ENCODE measurements at places on chromosomes 13 and 19.

DNA sequence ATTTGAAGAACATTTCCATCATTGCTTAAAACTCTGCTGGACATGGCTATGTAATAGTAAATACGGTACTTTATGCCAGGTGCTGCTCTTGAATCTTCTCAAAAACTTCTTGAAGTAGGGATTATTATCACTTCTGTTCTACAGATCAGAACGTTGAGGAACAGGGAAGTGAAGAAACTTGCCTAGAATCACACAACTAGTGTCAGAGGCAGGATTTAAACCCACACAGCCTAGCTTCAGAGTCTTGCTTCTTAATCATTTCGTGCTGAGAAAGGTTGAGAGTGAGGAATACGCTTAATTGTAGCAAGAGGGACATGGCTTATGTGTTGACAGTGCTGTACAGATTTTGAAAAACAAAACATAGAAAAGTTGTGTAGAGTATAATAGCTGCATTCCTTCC is 13.5 kb downstream of the TM9SF2 start:
- no peak for DNase-seq

DNA sequence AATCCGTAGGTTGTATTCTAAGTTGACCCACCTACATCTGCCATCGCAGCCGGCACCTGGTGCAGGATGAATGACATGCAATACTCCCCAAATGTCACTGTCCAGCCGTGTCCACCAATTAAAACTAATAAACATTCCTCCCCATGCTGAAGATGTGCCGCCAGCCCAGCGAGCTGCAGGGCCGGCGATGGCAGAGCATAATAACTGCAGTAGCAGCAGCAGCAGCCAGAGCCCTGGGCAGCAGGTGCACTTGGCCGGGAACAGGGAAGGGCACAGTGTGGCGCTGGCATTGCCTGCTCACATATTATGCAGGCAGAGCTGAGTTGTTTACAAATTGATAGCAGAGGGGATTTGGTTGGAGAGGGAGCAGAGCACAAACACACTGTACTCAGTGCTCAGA is 754.9 kb downstream of the OLFM4 start:
- DNase-seq: no peak

DNA sequence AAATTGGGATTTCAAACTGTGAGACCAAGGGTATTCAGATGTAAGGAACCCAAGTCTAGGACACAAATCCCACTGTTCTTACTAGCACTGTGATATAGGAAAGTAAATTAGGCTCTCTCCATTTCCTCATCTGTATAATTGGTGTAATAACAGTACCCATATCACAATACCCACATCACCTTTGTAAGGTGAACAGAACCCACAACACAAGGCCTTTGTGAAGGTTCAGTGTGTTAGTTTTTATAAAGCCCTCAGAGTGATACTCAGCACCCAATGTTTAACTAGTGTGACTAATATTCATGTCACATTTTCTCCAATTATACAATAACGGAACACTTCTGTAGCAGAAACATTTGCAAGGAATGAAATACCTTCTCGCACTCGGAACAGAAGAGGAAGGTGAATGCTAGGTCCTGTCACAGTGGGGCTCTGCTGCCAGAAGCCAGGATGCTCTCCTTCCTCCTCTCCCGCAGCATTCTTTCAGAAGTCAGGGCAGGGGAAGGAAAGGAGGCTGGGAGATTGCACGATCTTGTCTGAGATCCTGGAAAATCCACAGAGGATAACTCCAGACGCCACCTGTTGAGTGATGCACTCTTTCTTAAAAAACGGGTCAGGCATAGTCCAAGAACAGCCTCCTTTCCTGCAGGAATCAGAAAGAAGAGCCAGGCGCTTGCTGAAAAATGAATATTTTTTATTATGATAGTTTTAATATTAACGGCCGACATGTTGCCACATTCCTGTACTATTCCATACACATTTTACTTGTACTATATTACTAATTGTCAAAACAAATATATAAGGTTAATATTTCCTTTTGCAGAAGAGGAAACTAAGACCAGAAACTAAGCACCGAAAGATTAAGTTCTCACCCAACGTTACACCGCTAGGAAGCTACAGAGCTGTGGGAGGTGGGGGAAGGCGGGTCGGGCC is 762 bp downstream of the ZNF45 start:
- no peak for DNase-seq

DNA sequence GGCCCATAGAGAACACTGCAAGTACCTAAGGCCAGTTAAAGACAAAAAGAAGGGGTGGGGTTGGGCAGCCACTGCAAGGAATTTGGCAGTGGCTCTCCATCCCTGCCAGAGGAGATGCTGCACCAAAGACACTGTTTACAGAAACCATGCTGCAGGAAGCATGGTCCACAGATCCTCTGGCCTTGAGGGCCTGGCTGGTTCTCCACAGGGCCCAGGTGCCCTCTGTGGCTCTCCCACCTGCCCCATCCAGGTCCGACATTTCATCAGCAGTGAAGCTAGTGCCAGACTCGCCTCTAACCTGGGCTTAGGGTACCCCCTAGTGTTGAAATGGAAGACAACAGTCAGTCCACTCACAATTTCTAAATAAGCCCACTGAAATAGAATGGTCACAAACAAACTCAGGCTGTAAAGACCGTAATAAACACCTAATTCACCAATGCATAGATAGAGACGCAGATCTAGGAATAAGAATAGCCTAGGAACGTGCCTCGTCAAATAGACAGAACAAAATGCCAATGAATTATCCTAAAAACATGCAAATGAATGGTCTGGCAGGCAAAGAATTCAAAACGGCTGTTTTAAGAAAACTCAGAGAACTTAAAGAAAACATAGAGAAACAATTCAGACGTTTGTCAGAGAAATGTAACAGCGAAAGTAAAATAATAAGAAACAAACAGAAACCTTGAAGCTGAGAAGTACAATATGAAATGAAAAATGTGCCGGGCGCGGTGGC is 23.3 kb downstream of the LYPD4 start:
- DNase-seq: peak; percentile 26

DNA sequence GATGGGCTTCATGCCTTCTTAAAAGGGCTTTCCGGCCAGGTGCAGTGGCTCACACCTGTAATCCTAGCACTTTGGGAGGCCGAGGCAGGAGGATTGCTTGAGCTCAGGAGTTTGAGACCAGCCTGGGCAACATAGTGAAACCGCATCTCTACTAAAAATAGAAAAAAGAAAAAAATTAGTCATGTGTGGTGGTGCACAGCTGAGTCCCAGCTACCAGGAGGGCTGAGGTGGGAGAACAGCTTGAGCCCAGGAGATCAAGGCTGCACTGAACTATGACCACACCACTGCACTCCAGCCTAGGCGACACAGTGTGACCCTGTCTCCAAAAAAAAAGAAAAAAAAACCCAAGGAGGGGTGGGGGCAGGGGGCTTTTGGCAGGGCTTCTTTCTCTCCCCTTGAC is 7.2 kb downstream of the CARS2 start:
- DNase-seq: no peak

GRCh38 chr19:16095071-16095571 is 16.6 kb upstream of the RAB8A start:
- DNase-seq: no peak

- no peak for DNase-seq
These were observed 617.2 kb downstream of the PCDH9 start for GRCh38 chr13:66612983-66613382.

- DNase-seq: no peak
These were observed 365.5 kb downstream of the UQCRFS1 start for GRCh38 chr19:28847468-28847867.

DNA sequence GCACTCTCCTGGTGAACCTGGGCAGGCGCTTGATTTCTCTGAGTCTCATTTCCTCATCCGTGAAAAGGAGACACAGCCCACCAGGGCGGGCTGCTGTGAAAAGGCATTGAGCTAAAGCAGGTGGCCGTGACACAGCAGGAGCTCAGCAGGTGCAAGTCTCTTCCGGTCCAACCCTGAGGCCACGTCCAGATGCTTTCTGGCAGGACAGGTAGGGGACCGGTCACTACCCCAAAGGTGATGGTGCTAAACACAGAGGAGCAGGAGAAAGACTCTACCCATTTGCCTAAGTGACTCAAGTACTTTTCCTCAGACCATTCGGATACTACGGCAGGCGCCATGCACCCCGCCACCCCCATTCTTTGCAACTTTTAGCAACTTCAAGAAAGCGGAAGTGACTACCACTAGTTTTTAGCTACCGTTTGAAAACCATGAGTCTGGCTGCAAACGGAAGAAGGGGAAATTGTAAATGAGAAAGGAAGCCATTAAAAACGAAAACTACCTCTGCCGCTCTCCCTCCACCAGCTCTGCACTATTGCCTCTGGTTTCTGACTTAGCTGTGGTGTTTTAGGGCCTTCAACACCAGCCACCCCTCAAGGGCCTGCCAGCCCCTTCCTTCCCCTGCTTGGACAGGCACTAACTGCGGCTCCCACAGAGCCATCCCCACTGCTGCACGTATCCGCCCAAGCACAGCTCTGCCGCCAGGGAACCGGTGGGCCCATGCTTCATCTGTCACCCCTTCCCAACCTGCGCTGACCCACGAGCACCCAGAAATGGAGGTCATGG is 4.8 kb downstream of the PPP6R1 start:
- DNase-seq: no peak

GRCh38 chr13:76764429-76764828 is 121.8 kb downstream of the KCTD12 start:
- DNase-seq: no peak

- DNase-seq: no peak
These were observed 13.8 kb upstream of the MEIS3 start for GRCh38 chr19:47433121-47433520.

GRCh38 chr19:35899547-35900214 is 659 bp downstream of the NFKBID start:
- peak; percentile 77 for DNase-seq

DNA sequence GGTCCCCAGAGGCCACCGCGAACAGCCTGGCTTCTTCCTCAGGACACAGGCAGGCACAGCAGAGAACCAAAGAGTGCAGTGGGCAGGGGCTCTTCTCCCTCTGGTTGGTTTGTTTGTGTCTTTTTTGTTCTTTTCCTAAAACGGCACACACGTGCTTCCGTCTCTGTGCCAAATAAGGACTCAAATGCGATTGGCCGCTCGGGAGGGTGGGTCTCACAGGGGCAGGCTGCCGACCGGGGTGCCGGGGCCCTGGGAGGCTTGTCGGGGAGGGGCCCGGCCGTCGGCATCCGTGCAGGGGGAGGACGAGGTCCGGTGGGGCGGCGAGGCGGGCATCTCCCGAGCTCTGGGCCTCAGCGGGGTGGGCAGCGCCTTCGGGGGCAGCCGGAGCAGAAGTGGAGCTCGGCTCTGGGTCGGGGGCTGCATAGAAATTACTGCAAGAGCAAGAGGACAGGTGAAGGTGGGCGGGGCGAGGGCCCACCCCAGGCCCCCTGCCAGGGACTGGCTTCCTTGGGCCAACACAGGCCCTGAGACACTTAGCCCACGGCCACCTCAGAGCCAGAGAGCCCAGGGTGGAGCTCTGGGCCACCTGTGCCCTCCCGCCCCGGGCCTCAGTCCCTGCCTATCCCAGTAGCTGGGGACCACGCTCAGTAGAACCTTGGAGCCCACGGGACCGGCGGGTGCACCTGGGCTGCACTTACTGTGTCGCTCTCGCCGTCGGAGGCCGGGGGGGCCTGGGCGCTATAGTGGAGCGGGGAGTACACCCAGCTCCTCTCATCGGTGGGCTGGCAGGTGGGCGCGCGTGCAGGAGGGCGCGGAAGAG is 6.4 kb upstream of the CACTIN start:
- DNase-seq: no peak

DNA sequence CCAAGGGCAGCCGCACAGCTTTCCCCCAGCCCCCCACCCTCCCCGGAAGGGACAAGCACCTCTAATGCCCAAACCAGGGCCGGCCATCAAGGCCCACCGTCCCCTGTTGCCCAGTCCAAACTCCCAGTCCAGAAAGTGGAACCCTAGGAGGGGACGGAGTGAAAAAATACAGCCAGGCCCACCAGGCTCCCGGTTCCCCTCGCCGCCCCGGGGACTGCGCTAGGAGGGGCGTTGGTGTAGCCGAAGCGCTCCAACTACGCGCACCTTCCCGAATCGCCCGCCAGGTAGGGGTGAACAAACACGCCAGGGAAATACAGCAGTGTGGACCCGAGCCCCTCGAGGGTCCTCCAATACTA is 1.3 kb downstream of the KLF16 start:
- no peak for DNase-seq

DNA sequence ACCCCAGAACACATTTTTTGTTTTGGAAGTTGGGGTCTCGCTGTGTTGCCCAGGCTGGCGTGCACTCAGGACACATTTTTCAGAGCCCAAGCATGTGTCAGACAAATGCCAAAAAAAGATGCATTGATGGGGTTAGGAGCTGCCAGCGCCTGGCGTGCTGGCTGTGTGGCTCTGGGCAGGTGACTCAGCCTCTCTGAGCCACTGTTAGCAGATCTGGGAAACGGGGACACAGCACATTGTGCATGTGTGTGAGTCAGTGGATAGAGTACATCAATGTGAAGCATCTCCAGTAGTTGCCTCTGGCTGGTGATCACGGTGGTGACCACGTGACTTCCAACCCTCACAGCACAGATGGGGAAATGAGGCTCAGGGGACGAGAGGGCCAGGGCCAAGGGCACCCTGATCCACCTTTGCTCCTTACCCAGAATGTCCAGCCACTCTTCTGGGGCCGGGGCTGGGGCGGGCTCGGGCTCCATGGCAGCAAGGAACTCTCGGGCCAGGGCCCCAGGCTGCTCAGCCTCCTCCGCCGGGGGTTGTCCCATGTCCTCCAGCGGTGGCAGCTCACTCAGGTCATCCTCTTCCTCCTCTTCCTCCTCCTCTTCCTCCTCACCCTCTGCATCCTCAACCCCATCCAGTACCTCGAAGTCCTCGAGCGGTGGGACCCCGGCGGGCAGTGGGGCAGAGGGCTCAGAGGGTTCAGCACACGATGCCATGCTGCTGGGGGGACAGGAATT is 1.9 kb downstream of the FKBP8 start:
- no peak for DNase-seq

DNA sequence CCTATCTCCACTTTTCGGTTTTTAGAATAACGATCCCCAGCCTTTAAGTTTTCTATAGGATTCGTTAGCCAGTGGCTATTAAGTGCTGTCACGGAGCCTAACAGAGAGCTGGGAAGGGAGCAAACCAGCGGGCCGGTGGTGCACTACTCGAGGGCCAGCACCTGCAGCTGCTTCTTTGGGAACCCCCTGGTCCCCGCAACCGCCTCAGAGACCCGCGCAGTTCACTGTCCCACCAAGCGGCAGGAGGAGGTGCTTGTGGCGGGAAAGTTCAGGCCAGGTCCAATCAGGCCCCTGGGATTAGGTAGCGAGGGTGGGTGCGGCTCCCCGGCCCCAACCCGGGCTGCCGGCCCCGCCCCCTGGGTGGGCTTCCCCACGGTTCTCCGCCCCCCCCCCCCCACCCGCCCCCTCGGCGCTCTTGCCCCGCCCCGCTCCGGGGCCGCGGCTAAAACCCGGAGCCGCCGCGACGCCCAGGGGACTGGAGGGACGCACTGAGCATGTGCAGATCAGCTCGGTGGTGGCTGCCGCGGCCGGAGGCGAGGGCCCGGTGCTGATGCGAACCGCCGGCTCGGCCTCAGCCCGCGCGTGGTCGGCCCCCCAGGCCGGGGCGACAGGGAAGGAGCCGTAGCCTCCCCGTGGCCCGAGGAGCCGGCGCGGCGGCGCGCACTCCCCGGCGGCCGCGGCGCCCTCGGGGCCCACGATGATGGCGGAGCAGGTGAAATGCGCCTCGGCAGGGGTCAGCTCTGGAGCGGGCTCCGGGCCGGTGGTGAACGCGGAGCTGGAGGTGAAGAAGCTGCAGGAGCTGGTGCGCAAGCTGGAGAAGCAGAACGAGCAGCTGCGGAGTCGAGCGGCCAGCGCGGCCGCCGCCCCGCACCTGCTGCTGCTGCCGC is at the start of gene SLAIN1:
Gene SLAIN1 (plus strand): TSS at position 471 of the 887 bp plus-strand sequence. CDS start 227 bp downstream, at position 698.
- DNase-seq: peak; percentile 76

- DNase-seq: no peak
These were observed 1.0 kb downstream of the KDM4B start for GRCh38 chr19:4969772-4970531.

Measured in T-helper 17 cell (primary cell).